ENCODE measurements at places on chromosomes 12 and 14. TPM values are rescaled to one million over a fixed set of nuclear protein-coding genes. Genes with fewer than 3 reads are reported as not detected.

DNA sequence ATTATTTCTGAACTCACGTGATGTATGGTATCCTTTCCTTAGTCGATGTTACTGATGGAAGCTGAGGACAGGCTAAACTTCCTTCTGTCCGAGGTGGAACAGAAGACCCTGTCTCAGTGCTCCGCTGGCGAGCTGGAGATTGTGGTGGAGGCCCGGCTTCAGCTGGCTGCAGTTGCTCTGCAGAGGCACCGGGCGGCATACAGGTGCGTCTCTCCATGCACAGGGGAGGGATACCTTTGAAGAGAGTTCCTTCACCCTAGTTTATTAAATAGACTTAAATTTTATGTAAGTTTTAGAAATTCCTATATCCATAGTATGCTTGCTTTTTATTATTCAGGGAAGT, 186.7 kb upstream of the NEDD1 start:
- no peak for DNase-seq

GRCh38 chr12:264269-264668, 1.6 kb upstream of the SLC6A13 start:
- no peak for DNase-seq

DNA sequence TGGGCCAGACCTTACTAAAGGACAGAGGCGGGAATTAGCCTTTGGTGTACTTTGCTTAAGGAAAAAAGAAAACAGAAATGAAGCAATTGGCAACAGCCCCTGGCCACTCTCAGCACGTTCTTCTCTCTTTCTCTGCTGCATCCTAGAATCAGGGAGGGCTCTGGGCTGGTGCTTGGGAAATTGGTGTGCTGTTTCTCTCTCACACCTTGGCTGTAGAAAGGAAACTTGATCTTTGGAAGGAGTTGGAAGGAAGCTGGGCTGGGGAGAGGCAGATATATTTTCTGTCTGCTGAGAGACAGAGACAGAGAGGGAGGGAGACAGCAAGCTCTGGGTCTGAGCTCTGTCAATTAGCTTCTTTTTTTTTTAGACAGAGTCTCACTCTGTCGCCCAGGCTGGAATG, 27.4 kb downstream of the NOS1 start:
- DNase-seq: no peak

DNA sequence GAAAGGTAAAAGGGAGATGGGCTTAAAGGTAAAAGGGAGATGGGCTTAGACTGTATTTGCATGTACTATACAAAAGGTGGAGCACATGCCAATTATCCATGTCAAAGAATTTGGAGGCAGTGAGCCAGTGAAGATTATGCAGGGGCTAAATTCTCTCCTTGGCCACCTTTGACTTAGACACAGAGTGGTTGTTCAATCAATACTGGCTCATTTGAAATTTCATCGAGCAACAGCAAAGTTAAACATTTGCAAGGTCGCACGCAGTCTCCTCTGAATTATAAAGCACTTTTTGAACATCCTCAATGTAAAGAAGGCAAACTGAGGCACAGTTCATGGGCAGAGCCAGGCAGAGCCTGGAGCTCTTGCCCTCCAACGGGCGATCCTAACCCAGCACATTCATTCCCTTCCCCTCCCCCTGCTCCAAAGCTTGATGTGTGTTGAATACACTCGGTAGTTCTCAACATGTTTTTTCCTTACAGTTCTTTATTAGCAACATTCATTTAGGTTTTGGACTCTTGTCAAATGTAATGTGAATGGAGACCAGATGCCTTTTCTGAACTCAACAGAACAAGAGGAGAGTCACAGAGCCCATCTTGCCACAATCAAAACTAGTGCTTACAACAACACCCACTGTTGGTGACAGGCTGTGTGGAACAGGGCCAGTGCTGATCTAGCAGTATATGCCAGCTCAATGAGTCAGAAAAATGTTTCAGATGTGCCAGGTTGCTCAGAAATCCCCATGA, 169.7 kb upstream of the G2E3 start:
- DNase-seq: peak; percentile 22

- no peak for DNase-seq
Observed at GRCh38 chr12:120237360-120238171, 28.0 kb downstream of the PXN start.

DNA sequence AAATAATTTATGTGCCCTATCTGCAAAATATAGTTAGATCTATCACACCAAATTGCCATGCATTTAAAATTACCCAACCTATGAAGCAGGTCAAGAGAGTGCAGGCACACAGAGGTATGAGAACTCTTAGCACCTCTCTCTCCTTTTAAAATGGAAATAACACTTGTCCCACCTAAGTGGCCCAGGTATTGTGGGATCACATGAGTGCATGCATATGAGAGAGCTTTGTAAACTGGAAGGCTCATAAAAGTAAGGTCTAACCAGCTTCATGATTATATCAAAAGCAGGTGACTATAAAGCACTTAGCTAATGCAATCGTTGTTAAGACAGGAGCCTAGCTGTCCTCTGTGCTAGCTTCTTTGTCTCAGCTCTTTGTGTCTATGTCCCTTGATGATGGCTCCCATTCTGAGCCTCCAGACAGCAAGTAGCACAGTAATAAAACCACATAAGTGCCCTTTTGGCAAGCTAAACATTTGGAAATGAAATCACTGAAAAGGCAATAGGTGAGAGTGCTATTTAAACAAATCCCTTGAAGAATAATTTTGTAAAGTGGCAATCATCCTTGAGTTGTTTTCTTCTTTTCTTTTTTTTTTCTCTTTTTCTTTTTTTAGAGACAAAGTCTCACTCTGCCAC, 219.0 kb downstream of the NTF3 start:
- no peak for DNase-seq

DNA sequence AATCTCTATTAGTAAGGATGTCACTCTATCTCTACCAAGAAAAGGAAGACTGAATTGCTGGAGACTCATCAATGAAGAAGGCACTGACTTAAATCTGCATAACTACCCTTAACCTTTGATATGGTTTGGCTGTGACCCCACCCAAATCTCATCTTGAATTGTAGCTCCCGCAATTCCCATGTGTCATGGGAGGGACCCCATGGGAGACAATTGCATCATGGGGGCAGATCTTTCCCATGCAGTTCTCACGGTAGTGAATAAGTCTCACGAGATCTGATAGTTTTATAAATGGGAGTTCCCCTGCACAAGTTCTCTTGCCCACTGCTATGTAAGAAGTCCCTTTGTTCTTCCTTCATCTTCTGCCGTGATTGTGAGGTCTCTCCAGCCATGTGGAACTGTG, 73.4 kb upstream of the PPM1H start:
- no peak for DNase-seq

GRCh38 chr12:93974252-93974651, 174.1 kb upstream of the PLXNC1 start:
- no peak for DNase-seq

- DNase-seq: no peak
Observed at GRCh38 chr12:124607681-124608425, 40.4 kb upstream of the NCOR2 start.

- DNase-seq: no peak
Observed at GRCh38 chr14:93725993-93726392, 62.3 kb downstream of the PRIMA1 start.

GRCh38 chr14:83463500-83464098, 1929.9 kb upstream of the SEL1L start:
- no peak for DNase-seq

DNA sequence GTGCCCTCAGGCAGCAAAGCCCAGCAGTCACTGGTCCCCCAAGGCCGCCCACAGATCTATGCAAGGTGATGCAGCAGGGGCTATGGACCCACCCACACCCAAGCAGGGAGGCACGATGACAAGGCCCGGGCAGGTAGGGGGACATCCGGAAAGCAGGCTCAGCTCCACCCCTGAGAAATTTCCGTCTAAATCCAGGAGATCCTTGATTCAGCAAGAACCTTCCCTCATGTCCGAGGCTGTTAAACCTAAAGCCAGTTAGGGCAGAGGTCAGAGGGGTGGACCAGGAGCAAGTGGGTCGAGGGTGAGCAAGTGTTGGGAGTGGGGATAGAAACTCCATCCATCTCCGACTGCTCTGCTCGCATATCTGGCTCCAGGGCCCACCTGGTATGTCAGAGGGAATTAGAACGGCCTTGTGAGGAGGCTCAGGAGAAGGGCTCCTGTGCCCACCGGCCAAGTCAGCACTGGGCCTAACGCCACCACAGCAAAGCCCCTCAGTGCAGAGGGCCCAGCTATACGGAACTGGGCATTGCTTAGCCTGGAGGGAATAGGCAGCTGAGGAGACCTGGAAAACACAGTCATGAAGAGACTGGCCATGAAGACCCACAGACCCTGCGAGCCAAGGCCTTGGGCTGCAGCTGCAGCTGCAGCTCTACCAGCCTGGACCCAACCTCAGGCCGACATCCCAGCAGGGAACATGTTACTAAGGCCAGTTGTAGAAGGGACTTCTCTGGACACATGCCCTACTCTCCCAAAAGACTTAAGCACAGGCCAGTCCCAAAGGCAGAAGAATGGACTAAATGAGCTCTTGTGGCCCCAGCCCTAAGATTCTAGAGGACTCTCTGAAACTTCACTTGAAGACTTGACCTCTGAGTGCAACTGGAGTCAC, 34.3 kb downstream of the DAD1 start:
- no peak for DNase-seq

DNA sequence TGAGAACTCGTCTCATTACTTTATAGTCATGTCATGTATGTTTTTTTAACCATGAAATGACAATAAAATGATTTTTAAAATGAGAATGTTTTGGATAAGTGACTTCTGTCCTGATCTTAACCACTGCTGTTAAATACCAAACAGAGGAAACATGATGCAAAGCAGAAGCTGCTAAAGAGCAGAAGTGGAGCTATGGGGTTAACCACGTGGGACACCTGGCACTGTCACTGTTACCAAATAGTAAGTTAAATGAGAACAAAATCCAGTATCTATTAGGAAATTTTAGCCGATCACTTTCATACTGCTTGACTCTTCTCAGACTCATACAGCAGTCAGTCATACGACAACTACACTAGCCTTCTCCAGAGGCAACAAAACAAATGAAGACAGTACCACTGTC, 82.4 kb downstream of the SCAF11 start:
- no peak for DNase-seq

DNA sequence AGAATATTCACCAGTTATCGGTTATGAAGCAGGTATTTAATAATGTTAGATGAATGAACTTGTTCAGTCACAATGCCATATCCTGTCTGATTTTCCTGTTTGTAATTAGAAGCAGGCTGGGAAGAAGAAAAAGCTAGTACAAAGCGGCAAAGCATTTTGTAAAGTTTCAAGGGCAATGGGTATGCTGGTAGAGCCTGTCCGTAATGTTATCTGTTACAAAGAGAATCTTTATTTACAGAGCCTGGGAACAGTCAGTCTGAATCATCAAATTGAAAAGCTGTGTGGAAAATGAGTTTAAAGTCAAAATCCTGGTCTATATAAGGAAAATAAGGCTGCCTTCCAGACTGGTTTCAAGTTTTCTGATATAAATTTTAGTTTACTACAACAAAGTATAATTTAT, 40.5 kb downstream of the PARP11 start:
- DNase-seq: no peak

DNA sequence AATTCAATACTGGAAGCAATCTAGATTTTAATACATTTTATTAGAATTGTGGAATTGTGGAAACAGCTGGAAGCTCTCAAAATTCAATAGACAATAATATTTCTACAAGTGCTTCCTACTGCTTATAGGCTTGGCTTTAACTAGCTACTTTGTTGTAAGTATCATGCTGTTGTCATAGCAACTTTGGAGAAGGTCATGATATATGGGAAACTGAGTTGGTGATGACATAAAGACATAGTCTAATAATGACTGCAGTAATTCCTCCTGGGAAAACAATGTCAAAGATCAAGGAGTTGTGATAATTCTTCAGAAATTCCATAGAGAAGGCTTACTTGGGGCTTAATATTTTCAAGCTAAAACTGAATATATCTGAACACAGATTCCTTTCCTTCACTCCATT, 266.6 kb downstream of the KIF21A start:
- DNase-seq: no peak

DNA sequence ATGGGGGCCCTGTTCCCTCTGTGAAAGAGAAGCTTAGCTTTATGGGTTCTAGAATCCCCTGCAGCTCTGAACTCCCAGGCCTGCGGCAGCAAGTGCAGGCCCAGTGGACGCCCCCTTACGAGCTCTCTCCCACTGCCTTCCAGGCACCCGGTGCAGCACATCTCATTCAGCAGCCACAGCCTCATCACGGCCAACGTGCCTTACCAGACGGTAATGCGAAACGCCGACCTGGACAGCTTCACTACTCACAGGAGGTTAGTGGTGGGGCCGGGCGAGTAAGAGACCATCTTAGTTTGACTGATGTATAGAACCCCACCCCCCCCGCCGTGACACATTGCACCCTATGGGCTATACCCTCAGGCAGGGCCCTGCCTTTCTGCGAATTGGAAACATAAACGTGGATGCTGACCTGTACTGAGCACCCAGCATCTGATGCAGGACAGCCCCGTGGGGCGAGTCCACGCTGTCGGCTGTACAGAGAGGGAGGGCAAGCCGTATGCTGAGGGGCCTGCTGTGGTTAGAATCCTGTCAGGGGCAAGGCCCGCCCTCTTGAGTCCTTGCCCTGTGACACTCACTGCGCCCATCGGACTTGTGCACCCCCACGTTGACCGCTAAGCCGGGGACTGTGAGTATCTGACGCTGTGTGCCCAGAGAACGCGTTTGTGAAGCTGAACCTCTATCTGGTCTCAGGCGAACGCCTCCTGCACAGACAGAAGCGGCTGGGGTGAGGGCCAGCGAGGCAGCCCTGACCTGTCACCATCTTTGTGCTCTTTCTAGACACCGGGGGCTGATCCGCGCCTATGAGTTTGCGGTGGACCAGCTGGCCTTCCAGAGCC, 71.7 kb downstream of the TESC start:
- DNase-seq: no peak

GRCh38 chr12:17169726-17170471, 563.9 kb upstream of the LMO3 start:
- no peak for DNase-seq

DNA sequence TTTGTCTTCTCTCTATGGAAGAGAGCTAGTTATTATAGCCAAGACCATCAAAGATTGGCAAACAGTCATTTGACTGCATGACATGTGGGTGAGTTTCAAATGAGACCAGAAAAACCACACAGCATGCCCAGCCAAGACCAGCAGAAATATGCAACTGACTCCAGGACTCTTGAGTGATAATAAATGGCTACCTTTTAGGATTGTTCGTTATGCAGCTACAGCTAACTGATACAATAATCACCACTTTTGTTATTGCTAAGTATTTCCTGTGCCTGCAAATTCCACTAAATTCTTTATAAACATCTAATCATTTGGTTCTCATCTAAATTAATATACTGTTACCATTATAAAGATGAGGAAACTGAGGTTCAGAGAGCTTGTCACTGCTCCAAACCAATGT, 528.4 kb upstream of the TBX3 start:
- no peak for DNase-seq

GRCh38 chr14:68753690-68754089, 39.2 kb downstream of the ZFP36L1 start:
- DNase-seq: no peak

GRCh38 chr14:91953170-91953985, 5.9 kb upstream of the FBLN5 start:
- DNase-seq: no peak

Gene HOXC4
- 1.9 TPM for total RNA-seq

Gene ATP5F1B
- total RNA-seq: 369 TPM

Gene OR4N2
- not detected for total RNA-seq

Gene CLECL1
- total RNA-seq: 0.80 TPM

Gene FGF6
- total RNA-seq: not detected
